ENCODE measurements at places on chromosomes 12 and 14.

- DNase-seq, result no peak
Observed at GRCh38 chr14:40629144-40629543, 977.5 kb upstream of the LRFN5 start.

- DNase-seq, result peak; percentile 4
Observed at GRCh38 chr14:35687335-35687939, 121.7 kb downstream of the RALGAPA1 start.

- no peak for DNase-seq
Observed at GRCh38 chr12:105502426-105502930, 172.0 kb downstream of the C12orf75 start.

DNA sequence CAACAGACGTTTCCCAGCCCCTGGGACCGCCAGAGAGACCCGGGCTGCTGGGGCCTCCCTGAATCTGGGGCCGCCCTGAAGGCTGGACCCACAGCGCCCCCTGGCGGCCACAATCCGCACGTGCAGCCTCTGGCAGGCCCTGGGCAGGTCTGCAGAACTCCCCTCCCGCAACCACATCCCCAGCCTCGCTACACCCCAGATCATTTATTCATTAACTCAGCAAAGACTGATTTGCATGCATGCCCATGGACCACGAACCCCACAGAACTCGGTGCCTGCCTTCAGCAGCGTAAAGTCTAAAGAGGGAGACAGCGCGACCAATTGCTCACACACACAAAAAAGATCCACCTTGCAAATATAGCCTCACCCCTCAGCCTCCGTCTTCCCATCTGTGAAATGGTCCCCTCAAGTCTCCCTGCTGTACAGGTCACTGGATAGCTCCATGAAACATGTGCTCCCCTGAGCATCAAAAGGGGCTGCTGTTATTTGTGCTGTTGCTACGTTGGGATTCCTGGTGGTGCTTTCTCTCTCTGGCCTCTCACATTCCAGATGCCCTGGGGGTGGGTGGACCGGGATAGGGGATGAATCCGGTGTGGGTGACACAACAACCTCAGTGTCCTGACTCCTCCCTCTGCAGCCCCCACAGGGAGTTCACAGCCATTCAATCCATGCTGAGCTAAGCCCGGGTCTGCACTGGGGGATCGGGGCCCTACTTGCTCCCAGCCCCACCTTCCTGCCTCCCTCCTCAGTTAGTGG, 96.4 kb downstream of the SCARB1 start:
- DNase-seq, result peak; percentile 76

DNA sequence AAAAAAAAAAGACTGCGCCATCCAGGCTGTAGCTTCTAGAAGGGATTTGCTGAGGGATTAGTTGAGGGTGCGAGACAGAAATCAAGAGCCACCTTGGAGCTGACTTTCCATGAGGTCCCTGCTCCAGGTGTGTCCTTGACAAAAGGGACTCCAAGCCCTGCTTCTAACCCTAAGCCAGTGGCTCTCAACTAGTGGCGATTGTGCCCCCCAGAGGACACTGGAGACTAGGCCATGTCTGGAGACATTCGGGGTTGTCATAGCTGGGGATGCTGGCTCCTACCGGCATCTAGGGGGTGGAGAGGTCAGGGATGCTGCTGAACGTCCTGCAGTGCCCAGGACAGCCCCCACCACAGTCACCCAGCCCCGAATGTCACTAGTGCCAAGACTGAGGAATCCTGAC, 40.6 kb downstream of the SPRING1 start:
- DNase-seq, result no peak

DNA sequence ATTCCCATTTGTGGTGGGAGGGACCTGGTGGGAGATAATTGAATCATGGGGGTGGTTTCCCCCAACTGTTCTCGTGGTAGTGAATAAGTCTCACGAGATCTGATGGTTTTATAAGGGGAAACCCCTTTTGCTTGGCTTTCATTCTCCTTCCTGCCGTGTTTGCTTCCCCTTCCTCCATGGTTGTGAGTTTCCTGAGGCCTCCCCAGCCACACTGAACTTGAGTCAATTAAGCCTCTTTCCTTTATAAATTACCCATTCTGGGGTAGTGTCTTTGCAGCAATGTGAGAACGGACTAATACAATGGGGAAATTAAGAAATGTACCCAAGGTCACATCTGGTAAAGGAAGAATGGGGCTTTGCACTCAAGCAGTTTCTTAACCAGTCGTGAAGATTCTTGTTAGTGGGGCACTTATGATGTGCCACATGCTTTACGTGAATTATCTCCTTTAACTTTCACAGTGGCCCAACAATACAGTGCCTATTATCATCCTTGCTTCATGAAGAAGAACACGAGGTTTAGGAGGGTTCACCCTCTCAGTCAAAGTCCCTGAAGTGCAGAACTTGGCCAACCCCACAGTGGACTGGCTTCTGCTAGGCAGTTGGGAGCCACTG, 234.3 kb downstream of the EFCAB11 start:
- peak; percentile 82 for DNase-seq

DNA sequence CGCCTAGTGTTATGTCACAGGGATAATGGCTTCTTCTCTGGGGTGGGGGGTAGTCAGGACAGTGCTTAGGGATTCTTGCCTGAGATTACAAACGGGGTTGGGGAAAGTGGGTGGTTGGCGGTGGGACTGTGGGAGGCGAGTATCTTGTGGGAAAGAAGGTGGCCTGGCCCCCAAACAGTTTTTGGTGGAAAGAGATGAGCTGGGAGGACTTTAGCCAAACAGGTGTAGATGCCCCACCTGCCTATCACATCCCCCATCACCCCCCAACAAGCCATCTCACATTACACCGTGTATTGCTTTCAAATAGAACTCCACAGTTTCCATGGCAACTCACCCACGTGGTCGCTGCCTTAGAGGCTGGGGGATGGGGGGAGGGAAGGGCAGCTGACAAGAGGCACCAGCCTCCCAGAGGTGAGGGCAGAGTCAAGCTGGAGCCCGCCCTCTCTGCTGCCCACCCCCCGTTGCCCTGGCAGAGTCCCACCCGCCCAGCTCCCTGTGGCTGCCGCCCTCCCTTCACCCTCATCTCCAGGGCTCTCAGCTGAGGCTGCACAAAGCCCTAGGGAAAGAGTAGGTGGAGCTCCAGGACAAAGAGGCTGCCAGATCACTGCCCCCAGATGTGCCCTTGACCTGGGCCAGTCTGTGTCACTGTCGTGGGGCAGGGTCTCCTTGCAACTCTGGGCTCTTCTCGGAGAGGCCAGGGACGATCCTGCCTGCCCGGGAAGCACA, 98.3 kb downstream of the LRRC74A start:
- DNase-seq, result no peak

DNA sequence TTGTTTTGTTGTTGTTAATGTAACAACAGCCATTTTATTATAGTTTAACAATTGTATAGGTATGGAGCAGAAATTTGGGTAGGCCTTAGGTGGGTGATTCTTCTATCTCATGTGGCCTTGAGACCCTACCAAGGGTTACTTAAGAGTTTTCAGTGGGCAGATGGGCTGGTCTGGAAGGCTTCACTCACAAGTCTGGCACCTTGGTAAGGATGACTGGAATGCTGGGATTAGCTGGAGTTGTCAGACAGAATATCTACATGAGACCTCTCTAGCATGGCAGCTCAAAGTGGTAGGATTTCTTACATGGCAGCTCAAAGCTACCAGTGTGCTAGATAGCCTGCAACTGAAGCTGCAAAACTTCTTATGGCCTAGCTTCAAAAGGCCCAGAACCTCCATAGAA, 2.2 kb upstream of the MARS1 start:
- no peak for DNase-seq

DNA sequence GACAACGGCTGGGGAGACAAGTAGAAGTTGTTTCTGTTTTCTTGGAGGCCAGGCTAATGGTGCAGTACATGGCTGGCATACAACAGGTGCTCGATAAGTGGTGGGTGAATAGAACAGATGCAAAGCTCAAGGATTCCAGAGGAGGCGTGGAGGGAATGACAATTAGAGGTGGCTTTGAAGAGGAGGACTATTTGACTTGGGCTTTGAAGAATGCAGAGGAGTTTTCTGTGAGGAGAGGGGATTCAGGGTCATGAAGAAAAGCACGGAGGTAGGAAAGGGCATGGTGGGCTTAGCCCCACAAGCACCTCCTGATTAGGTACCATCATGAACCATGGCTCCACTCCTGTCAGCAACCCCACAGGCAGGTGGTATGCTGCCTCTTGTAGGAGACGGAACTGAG, 142.3 kb downstream of the RBM19 start:
- DNase-seq, result no peak

DNA sequence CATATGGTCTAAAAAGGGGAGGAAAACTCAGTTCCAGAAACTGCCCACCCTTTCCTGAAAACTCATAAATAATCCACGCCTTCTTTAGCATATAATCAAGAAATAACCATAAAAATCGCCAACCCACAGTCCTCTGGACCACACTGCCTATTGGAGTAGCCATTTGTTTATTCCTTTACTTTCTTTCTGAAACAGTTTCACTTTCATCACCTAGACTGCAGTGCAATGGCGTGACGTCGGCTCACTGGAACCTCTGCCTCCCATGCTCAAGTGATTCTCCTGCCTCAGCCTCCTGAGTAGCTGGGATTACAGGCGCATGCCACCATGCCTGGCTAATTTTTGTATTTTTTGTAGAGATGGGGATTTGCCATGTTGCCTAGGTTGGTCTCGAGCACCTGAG, 44.2 kb downstream of the CLMN start:
- no peak for DNase-seq

GRCh38 chr12:15253990-15254389, 32.8 kb upstream of the RERG start:
- no peak for DNase-seq

GRCh38 chr12:111842556-111843396, 748 bp downstream of the MAPKAPK5 start:
- DNase-seq, result no peak

GRCh38 chr12:92582475-92582874, 120.3 kb upstream of the PLEKHG7 start:
- DNase-seq, result no peak

DNA sequence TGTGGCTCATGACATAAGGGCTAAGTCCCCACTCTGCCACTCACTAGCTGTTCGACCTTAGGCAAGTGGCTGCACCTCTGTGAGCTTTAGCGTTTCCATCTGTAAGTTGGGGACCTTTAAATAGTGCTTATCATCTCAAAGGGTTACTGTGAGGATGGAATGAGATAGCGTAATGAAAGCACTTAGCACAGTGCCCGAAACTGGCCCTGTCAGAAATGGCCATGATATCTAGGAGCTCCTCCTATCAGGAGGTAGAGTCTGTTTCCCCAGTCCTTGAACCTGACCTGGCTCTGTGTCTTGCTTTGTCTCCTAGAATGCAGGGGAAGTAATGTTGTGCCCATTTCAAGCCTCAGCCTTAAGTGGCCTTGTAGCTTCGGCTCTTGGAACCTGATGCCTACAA, 211.0 kb downstream of the RBM19 start:
- no peak for DNase-seq

DNA sequence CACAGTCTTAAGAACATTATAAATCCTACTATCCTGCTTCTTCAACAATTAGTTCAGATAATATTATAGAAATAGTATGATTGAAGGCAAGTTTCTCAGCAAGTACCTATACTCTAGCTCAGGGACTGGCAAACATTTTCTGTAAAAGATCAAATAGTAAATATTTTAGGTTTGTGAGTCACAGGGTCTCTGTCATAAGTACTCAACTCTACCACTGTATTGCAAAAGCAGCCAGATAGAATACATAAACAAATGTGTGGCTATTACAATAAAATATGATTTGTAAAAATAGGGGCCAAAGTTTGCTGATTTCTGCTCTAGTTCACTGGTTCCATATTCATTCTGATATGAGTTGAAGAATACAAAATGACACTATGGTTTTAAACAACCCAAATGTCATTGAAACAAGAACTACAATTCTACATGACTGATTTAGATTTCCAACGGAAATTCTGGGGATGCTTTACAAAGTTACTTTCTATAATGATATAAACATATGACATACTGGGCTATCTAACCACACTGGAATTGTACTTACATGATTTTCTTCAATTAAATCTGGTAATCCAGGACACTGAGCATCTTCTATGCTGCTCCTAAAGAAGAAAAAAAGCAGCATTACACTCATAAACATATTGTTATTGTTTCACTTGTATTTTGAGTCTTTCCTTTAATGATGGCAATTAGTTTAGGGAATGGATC, 23.2 kb downstream of the LGALS3 start:
- no peak for DNase-seq

DNA sequence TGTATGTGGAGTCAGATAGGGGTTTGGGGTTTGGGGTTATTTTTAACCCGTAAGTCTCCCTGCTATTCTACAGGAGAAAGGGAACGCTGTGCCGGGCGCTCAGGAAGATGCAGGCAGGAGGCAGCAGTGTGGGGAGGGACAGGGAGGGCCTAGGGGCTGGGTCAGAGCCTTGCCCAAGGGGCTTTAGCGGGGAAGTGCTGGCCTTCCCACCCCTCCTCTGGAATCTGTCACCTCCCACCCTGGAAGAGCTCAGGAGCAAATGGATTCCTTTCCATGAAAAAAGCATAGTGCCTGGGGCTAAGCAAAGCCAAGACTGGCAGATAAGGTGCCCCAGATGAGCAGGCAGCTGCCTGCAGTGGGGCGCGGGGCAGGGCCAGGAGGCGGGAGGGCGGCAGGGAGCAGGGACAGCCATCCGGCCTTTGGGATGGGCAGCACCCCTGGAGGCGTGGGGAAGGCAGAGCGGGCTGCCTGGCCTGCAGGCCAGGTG, 7.3 kb upstream of the INF2 start:
- no peak for DNase-seq

DNA sequence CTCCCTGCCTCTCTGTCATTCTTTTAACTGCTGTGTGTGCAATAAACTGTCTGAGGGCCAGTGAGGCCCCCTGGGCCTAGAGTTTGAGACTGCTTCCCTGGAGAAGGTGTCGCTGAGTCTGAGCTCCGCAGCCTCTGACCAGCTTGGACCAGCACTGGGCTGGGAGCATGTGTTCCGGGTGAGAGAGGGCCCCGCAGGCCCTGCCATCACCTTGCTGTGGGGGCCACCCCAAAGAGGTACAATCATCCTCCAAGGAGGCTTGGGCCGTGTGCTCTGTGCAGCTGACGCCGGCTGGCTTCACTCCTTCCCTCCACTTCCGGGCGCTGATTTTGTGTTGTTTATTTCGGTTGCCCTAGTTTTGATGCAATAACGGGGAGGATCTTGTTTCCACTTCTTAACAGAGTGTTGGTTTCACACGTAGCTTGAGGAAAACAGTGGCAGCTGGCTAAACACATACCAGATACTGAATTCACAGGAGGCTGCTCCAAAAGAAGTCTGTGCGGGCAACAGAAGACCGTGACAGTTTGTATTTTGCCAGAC, 121.6 kb downstream of the TMEM132C start:
- DNase-seq, result no peak

DNA sequence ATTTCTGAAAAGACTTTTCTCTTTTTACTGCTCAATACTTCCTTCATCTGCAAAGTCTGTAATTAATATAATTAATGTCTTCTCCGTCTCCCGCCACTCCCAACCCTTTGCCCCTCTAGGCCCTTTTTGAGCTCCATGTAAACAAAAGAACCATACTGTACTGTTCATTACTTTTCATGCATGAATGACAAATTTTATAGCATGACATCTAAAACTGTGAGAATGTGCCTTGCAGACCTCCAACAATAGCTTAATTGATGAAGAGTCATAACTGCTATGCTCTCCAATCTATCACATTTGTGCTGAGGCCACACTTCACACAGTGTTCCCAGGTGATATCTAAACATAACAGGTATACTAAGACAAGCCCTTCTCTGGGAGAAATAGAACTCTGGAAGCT, 1122.7 kb upstream of the ATXN7L3B start:
- DNase-seq, result no peak
